ENCODE measurements at places on chromosomes 5 and 9.

DNA sequence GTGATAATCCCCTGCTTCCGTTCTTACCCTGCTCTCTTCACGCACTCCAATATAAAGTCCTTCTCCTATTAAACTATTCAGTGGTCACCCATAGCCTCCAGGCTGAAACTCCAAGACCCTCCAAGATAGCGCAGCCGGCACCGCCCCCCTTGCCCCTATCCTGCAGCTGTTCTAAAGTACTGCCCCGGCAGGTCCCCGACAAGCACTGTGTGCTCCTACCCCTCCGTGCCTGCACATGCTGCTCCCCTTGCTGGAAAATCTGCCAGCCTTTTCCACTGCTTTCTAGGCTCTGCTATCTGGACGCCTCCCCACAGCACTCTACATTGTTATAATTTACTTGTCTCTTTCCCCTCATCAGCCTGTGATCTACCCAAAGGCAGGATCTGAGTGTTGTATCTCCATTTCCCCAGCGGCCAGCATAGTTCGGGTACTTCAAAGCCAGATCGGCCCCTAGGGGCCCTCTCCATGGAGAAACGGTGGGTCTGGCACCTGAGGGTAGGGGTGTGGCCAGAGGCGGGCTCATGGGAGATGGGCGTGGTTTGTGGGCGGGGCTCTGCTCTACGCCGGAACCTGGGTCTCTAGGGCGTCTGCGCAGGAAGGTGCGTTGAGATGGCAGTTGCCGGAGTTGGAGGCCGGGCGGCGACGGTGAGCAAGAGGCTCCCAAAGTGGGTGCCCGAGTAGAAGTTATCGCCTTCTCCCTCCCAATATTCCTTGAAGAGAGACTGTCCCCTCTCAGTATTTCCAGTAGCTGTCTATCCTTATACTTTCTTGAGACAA, 83.5 kb upstream of the RUSC2 start:
- no peak for DNase-seq

DNA sequence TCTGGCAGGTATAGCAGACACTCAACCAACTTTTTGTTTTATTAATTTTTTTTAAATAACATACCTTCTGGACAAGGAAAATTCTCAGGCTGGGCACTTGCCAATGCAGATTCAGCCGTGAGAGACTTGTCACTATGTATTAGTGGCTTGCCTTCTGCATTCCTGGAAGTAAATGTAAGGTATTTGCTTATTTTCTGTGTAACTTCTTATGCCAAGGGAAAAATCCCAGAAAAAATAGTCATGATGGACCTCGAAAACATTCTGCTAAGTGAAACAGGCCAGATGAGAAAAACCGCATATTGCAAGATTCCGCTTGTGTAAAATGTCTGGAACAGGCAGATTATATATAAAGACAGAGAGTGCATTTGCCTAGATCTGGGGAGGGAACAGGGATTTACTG, 260.3 kb upstream of the DAPK1 start:
- DNase-seq = no peak

DNA sequence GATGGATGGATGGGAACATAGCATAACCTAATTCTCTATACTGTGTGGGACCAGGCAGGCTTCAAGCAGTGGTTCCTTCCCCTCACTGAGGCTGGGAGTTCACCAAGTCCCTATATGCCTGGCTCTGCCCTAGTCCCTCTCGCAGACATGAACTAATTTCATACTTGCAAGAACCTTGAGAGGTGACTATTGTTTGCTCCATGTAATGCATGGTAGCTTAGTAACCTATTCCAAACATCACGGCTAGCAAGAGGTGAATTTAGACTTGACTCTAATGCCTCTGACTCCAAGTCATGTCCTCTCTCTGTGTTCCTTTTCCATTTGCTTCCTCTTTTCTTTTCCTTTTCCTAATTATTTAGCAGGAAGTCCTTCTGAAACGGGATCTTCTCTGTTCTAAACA, 25.9 kb upstream of the ERMP1 start:
- DNase-seq = no peak

GRCh38 chr9:25537808-25538207, 140.4 kb downstream of the TUSC1 start:
- DNase-seq = no peak

DNA sequence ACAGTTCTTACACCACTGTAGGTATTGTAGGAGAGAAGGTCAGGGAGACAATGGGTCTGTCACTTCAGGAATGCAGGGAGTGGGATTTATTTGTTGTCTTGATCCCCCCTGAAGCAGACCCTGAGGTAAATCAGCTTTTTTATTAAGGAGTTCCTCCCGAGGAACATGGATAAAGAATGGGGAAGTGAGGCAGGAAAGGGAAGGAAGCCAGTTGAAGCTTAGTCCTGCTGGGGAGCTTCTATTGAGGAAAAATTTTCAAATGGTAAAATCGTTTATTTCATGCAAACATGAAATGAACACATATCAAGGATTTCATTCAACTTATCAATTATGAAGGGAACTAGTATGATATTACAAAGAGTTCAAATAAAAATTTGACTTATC, 318.6 kb upstream of the PIK3R1 start:
- no peak for DNase-seq

DNA sequence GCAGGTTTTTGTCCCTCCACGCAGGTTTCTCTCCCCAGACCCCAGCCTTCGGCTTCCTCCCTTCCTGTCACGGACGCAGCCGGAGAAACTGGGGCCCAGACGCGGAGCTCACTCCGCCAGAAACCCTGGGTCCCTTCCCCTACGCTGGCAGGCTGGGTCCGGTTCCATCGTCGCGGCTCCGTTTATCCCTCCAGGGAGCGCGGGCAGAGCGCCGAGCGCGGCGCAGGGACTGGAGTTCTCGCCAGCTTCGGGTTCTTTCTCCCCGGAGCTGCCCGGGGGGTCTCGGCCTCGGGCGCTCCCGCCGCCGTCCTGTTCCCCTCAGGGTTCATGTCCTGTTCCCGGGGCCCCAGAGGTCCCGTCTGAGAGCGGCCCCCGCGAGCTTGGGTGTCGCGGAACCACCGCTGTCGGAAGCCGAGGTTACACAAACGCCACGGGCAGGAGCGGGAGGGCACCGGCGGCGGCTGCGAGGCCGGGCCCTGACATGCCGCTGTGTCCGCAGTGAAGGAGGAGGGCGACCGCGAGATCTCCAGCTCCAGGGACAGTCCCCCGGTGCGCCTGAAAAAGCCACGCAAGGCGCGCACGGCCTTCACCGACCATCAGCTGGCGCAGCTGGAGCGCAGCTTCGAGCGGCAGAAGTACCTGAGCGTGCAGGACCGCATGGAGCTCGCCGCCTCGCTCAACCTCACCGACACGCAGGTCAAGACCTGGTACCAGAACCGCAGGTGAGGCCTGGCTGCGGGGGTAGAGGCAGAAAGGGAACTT, 4.6 kb downstream of the BARHL1 start:
- DNase-seq = peak; percentile 28

- DNase-seq = no peak
These were observed 694.5 kb upstream of the ZNF608 start for GRCh38 chr5:125440905-125441304.

GRCh38 chr9:3962496-3962895, 337.4 kb downstream of the GLIS3 start:
- peak; percentile 37 for DNase-seq

GRCh38 chr9:25681266-25681665, 3.0 kb upstream of the TUSC1 start:
- no peak for DNase-seq

DNA sequence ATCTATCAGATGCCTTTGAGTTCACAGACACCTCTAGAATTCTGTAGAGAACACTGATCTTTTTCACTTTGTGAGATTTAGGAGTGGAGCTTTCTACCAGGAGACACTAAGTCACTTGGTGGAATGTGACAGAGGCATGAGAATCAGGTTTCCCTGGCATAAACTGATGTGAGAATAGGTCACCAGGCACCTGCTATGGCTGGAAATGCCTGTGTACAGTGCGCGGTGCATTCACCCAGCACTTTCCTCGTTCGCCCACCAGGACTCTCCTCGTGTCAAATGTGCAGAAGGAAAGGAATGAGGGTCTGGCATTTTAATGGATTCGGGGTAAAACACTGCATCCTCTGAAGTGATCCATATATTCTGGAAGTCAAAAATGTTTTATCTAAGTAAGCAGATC, 281.8 kb upstream of the TUT7 start:
- no peak for DNase-seq

DNA sequence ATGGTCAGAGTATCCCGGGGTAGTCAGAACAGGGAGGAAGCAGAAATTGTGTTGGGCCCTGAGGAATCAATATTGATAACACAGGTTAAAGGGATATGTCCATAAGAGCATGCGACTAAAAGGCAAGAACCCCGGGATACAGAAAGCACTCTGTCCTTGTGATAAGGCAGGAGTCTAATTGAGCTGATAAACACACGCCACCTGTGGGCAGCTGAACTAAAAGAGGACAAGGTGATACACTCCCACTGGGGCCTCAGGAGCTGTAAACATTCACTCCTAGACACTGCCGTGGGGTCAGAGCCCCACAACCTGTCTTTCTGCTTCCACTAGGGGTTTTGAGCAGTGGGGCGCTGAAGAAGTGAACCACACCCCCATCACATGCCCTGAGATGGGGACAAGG, 144.7 kb upstream of the MPDZ start:
- DNase-seq = no peak

GRCh38 chr5:69042500-69042899, 51.3 kb upstream of the SLC30A5 start:
- DNase-seq = no peak

DNA sequence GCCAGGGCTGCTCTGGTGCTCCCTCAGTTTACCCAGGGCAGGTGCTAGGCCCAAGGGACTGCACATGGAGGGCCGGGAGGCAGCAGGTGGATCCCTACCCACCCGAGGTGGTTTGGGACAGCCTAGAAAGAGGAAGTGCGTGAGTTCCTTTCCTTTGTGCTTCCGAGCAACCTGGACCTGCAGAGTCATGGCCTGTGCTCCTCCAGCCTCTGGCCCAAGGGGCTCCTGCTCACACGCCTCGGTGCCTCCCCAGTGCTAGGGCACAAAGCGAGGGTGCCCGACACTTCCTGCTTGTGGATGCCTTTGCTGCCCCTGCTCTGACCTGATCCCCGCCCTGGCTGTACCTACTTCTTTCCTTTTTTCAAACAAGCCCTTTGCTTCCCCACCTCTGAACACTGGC, 79.3 kb downstream of the RXRA start:
- DNase-seq = no peak

- no peak for DNase-seq
These were observed 129.0 kb downstream of the MUSK start for GRCh38 chr9:110797611-110798010.

GRCh38 chr5:127810017-127810416, 106.8 kb downstream of the CCDC192 start:
- DNase-seq = no peak

- no peak for DNase-seq
These were observed 13.4 kb upstream of the VPS13A start for GRCh38 chr9:77163884-77164283.
